Fibroblast of lung (primary cell): ENCODE measurements at places on chromosomes 6 and 20. TPM values are rescaled to one million over a fixed set of nuclear protein-coding genes. Genes with fewer than 3 reads are reported as not detected.

The LGSN gene
- not detected in 2 replicates for polyA plus RNA-seq

The KIF25 gene
- not detected in 2 replicates for polyA plus RNA-seq

The THEMIS gene
- not detected in 2 replicates for polyA plus RNA-seq

The TCP11 gene
- 0.16 and 0.24 TPM in 2 replicates for polyA plus RNA-seq

The MICB gene
- polyA plus RNA-seq = 18.6 and 19.2 TPM in 2 replicates
